NCI-H2171 treated with DMSO at 0.1 percent for 48 hours (cell line): ENCODE measurements at places on chromosomes 5 and 9.

DNA sequence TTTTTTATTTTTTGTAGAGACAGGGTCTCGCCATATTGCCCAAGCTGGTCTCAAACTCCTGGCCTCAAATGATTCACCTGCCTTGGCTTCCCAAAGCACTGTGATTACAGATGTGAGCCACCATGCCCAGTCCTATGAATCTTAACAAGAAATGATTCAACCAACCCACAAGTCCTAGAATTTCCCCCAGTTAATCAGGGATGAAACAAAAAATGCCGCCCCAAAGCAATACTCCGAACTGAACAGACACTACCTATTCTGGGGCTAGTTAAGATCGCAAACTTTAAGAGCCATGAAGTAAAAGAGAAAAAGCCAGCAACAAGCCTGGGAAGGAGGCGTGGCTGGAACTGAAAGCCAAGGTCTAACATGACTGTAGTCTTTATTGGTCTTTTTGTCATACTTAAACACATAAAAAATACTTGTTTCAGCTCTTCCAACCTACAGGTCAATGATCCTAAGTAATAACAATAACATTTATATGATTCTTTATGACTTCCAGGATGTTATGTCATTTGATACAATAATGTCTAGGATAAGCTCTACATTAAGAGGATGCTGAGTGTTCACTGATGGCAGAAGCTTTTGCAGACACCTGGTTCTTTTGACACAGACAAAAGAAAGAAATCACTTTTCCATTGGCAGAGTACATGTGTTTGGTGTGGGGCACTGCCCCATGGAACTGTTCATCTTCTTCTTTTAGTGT lies 361.1 kb upstream of the TLE4 start:
- DNase-seq, result no peak

DNA sequence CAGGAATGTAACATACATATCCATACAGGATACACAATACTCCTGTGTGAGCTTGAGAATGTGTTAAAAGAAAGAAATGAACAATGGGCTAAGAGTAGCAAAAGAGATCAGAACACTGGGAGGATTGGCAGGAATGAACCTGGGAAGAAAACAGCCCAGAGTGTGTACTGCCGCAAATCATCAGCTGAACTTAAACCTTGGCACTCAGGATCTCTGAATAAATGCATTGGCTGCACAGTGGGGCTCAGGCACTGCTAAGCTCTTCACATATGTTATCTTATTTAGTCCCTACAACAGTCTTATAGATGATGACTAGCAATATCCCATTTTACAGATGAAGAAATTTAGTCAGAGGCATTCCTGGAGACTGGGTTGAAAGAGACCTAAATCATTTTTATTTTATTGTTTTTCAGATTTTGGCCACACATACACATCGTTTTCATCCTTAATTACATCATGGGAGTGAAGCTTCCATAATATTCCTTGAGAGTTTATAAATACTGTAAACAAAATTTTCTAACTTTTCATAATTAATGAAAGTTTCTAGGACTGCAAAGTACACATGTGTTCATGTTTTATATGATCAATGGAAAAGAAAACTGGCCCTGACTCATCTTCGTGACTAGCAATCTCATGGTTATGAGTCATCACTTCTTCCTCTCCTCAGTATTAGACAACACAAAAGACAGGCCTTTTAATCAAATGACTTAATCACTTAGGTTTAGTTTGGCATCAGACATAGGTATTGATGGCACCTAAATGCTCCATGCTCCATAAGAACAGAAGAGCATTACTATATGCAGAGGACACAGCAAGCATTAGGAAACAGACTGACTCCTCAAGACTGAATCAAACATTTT lies 59.2 kb downstream of the CDH18 start:
- DNase-seq, result no peak

DNA sequence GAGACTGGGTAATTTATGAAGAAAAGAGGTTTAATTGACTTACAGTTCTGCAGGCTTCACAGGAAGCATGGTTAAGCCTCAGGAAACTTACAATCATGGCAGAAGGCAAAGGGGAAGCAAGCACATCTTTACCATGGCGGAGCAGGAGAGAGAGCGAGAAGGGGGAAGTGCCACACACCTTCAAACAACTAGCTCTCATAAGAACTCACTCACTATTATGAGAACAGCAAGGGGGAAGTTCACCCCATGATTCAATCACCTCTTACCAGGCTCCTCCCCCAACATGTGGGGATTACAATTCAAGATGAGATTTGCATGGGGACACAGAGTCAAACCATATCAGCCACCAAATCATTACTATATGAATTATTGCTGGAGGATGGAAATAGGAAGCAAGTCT lies 30.3 kb upstream of the STX17 start:
- no peak for DNase-seq

DNA sequence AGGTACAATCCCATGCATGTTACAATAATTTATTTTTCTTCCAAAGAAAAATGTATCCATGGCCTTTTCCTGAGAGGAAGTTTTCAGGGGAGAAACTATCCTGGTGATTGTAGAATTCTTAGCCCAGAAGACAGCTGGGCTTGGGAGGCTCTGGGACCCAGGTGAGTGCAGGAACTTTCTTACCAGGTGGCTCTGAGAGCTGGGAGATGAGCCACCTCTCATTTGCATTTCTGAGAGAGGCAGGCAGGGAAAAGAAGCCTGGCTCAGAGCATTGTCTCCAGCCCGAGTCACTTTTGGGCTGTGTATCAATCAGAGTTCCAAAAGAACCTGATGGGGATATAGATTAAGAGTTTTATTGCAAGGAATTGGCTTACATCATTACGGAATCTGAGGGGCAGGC lies 52.7 kb downstream of the ALG2 start:
- DNase-seq, result peak; percentile 20

- DNase-seq, result no peak
These were observed 25.2 kb upstream of the HSD17B4 start for GRCh38 chr5:119427060-119427459.
